ENCODE measurements at places on chromosomes 3 and 15.

DNA sequence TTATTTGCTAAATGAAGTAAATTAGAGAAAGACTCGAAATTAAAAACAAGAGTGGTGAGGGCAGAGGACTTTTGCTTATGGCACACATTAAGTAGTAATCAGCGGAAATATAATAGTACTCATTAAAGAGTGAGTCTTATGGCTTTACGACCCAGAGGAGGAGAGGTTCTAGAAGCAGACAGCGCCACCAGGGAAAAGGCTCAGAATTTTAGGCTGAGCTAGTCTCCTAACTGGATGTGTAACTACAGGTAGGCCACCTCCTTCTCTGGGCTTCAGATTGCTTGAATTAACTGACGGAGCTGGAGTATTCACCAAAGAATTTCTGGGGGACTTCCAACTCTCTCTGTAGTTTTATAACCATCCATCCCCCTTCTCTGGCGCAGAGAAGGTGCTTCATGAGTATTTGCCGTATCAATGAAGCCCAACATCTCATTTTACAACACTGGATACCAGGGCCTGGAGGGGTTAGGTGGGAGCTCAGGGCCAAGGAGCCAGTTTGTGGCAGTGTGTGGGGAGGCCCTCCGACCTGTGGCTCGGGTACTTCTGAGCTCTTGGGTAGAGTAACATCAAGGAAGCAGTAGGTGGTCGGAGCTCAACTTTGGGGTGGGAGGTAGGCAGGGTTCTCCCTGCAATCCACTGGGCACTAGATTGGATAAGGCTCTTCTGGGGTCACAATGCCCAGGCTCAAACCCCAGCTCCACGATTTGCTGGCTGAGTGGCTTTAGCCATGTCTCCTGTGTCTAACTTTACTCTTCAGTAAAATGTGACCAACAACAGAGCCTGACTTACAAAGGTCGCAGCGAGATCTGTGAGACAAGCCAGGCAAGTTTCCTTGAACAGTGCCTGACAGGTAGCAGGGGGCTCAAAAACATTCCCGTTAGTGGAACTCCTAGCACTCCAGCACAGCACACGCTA, 1.1 kb downstream of the CHCHD4 start:
- DNase-seq, result no peak

DNA sequence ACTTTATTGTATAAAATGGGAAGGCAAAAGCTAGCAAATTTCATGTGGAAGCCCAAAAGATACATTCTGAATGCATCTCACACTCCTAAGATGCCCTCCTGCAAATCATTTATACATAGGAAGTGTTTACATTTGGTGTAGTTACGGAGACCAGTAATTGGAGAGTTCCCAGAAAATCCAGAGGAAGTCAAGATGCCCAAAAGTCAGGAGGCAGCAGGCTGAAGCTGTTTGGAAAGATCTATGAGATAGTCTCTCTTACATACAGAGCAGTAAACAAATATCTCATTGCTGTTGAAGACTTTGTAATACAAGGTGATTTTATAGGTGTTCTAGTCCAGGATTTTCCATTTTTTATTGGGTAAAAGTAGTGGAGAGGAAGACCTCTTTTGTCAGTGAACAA, 8.8 kb downstream of the KLHL24 start:
- no peak for DNase-seq

GRCh38 chr15:90432253-90432652, 44.2 kb downstream of the IQGAP1 start:
- no peak for DNase-seq

GRCh38 chr15:76678766-76679165, 226.4 kb downstream of the SCAPER start:
- DNase-seq, result no peak

DNA sequence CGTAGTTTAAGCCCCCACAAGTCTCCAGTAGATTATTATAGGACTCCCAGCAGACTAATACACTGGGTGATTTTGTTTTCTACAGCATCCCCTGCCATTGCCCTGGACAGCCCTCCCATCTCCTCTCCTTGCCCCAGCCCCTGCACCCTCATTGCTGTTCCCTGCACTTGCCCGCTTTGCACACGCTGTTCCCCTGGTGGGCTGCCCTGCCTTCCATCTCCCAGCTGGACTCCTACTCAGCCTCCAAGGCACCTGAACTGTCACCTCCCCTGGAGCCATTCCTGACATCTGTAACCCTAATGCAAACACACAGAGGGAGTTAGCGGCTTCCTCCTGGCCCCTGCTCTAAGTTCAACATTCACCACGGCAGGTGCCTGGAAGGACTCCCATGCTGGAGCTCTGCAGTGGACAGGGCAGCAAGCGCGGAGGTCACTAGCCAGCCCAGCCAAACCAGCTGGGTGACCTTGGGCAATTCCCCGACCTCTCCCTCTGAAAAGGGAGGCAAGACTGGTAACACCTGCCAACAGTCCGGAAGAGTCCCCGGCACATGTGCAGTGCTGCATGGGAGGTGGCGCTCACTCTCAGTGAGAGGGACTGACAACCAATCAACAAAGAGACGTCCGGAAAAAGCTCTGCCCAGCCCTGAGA, 38.8 kb upstream of the IQSEC1 start:
- no peak for DNase-seq
